ENCODE measurements at places on chromosomes 13 and 19.

- peak; percentile 47 for DNase-seq
Measured at GRCh38 chr13:31045286-31046081, 113.0 kb downstream of the TEX26 start.

- no peak for DNase-seq
Measured at GRCh38 chr13:33956346-33956745, 138.4 kb downstream of the RFC3 start.

DNA sequence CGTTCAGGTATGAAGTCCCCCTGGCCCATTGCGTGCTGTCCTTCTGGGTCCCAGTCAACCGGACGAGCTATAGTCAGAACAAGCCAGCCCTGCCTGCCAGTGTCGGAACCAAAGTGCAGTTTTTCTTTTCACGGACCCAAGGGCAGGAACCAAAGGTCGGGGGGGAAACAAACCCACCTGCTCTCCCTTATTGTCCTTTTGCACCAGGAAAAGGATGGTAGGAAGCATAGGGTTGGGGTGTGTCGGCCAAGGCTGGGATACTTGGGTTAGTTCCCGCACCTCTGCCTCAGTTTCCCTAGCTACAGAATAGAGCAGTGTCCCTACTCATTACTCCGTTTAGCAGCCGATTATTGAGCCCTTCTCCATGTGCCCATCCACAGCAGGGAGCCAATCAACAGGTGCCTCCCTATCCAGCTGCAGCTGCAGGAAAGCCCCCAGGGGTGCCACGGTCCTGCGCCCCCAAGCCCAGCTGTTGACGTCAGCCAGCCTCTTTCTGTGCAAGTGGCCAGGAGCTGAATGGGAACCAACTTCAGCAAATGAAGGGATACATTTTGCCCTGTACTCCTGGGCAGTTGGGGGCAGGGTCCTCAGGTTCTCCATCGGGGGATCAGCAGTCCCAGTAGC lies 9.4 kb upstream of the SLC25A42 start:
- no peak for DNase-seq

DNA sequence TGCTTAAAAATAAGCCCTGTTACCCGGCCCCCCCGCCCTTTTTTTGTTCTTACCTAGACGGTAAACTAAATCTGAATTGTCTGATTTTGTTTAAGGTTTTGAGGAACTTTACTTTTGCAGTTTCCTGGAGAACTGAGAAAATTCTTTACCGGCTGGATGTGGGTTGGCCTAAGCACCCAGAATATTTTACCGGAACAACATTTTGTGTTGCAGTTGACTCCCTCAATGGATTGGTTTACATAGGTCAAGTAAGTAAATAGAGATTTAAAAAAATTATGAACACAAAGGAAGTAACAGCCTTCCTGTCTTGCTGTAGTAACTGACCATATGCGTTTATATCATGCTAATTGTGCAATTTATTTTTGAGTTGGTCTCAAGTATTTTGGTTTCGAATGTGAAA lies 785 bp downstream of the NHLRC3 start:
- DNase-seq: no peak

DNA sequence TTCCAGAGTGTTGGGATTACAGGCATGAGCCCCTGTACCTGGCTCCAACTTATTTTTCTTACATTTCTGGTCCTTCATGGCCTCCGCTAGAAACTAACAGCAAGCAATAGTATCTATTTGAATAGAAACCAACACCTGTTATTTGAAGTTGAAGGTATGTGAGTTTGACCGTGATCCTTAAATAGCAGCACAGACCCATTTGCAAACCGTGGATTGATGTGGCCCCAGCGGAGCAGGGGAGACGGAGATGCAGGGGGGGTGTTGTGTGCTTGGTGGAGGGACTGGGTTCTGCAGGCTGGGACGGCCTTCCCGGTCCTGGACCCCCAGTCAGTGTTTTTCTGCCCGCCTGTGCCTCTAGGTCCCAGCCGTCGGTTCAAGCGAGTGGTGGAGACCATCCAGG lies 16.9 kb downstream of the TMEM150B start:
- DNase-seq: no peak

GRCh38 chr13:75825161-75825560 lies 189.0 kb downstream of the LMO7 start:
- DNase-seq: no peak
